Stimulated activated CD8-positive, alpha-beta memory T cell treated with anti-CD3 and anti-CD28 coated beads, Interleukin-15, amount 100 ng/mL, for 4 hours (primary cell): ENCODE measurements at places on chromosomes 3 and 15.

DNA sequence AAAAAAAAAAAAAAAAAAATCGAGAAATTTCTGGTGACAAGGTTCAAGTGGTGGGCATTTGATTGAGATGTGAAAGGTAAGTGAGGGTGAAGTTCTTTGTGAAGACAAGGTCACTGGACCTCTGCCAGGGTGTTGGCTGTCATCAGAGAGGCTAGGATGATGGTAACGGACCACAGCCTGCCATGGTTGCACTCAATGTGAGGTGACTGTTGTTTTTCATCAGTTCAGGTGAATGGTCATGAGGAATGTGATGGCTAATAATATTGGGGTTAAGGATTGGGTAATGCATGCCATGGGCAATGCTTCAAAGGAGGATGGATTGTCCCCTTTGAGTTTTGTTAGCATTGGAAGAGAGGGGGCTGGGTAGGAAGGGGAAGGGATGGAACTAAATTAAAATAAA, 4.3 kb upstream of the ALPK3 start:
- no peak for DNase-seq

- DNase-seq: no peak
Measured at GRCh38 chr3:17065315-17065714, 180.6 kb downstream of the PLCL2 start.

GRCh38 chr3:141941093-141941492, 64.7 kb downstream of the ATP1B3 start:
- DNase-seq: no peak

DNA sequence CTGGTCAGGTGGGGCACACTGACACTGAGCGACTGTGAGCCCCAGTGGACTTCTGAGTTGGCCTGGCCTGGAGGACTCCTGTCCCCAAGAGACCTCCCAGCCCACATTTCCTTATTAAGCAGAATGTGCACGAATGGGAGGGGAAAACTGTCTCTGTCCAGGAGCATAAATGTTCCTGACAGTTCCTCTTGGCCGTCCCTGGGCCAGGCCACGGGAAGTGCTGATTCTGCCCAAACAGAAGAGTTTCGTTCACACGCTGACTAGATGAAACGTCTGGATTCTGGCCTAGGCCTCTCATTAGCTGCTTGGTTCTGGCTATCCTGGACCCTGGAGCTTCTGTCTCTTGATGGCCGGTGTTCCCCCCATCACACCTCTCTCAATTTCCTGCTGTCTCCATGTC, 29.5 kb upstream of the APEH start:
- DNase-seq: no peak

DNA sequence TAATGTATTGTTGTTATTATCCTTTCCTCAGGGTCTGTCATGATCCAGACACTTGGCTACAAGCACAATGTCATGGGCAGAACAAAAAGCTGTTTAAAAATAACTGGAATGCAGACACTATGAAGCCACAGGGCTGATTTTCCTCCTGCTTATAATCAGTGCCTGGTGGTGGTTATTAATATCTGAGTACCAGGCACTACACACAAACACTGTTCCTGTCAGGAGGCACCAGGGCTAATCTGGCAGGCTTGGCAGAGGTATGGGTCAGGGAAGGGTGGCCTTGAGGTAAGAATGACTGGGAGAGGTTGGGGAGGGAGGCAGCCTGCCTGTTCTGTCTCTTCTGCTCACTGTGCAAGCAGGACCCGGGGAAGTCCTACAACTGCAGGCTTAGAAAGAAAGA, 67.2 kb downstream of the WDR76 start:
- DNase-seq: no peak
